Fibroblast of skin of scalp (primary cell): ENCODE measurements at places on chromosomes 7 and 10.

GRCh38 chr7:99720800-99721595, 14.0 kb downstream of the CYP3A7 start:
- no peak for DNase-seq

DNA sequence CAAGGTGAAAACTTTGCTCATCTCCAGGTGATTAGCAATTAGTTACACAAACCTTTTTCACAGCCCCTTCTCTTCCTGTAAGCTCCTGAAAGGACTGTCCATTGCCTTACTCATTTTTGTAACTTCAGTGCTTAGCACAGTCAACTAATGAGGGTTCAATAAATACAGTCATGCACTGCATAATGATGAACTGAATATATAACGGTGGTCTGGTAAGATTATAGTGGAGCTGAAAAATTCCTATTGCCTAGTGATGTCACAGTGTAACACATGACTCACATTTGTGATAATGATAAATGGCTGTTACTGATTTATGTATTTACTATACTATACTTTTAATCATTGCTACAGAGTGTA, 12.9 kb upstream of the FAM133B start:
- no peak for DNase-seq

DNA sequence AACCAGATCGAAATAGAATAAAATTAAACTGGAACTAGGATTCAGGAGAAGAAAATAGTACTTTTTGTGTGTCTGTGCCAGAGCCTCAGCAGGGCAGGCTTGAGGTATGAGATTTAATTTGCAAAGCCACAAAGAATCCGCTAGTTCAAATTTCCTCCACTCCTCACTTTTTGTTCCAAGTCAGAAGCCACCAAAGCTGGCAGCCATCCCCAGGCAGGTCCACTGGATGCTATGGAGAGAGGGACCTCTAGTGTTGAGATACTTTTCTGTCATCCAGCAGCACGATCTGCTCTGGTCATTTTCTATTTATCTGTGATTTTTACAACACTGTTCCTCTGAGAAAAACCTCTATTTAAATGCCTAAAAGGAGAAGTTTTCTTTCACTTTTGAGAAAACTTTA, 147.9 kb upstream of the FRMD4A start:
- DNase-seq = peak; percentile 87

DNA sequence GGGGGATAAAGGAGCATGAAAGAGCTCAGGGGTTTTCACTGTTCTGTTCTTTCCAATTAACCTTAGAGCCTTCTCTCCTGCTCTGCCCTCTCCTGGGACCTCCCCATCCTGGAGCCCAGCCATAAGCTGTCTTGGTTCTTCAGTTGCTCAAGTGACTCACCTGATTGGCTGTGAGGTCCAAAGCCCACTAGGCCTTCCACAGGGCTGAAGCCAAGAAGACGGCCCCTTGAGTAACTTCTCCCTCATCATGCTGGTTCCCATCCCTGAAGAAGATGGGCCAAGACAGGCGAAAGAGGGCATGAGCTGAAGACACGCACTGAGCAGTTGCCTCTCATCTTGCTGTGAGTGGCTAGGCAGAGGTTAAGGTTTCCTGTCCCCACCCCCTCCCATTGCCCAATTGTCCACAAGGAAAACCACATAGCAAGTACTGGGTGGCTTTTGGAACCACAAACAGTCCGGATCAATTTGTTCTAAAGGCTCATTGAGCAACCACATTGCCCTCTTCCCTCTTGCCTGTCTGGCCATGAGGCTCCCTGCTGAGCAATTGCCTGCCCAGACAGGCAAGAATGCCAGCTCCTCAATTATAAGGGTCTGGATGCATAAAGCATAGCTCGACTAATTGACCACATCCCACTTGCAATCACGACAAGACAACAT, 43.9 kb upstream of the GPAM start:
- DNase-seq = peak; percentile 93

- no peak for DNase-seq
These were observed 28.3 kb upstream of the CAMK2B start for GRCh38 chr7:44353668-44354067.

GRCh38 chr10:35412900-35413491, 76.7 kb downstream of the CCNY start:
- peak; percentile 36 for DNase-seq

GRCh38 chr10:1102416-1102815, 46.2 kb downstream of the WDR37 start:
- DNase-seq = no peak
